ENCODE measurements at places on chromosomes 7 and 10. TPM values are rescaled to one million over a fixed set of nuclear protein-coding genes. Genes with fewer than 3 reads are reported as not detected.
A peak's percentile ranks its signal among the peaks of the same experiment; 100 is the strongest.

DNA sequence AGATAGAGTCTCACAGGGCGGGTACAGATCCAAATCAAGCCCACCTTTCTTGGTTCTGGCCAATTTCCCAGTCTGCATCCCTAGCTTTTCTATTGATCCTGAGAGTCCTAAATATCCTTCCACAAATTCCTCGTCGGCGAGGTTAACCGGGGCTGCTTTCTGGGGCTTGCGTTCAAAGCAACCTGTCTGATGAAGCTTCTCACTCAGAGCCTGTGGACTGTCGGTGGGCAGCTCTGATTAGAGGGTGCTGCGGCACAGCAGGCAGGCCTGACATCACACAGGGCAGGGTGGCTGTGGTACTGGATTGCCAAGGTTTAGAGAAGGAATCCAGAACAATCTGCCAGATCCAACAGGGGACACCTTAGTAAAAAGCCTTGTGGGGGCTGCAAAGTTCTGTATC lies 338.0 kb upstream of the ZMIZ1 start:
- DNase-seq: no peak

- DNase-seq: no peak
Observed at GRCh38 chr7:48742079-48742798, 182.1 kb upstream of the CDC14C start.

DNA sequence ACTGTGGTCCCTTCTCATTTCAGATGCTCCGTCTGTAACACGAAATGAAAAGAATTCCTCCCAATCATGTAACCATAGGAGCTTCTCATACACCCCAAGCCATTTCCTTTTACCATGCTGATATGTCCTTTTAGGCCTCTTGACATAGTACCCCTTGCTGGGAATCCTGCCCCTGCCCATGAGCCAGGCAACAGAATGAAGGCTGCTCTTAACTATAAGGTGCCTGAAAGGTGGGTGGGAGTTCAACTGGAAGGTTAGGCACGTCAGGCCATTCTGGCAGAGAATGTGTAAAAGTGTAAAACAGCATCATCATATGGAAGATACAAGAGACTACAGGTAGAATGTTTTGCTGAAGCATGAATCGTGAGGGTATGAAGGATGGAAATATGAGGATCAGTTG lies 22.5 kb downstream of the IL2RA start:
- no peak for DNase-seq

DNA sequence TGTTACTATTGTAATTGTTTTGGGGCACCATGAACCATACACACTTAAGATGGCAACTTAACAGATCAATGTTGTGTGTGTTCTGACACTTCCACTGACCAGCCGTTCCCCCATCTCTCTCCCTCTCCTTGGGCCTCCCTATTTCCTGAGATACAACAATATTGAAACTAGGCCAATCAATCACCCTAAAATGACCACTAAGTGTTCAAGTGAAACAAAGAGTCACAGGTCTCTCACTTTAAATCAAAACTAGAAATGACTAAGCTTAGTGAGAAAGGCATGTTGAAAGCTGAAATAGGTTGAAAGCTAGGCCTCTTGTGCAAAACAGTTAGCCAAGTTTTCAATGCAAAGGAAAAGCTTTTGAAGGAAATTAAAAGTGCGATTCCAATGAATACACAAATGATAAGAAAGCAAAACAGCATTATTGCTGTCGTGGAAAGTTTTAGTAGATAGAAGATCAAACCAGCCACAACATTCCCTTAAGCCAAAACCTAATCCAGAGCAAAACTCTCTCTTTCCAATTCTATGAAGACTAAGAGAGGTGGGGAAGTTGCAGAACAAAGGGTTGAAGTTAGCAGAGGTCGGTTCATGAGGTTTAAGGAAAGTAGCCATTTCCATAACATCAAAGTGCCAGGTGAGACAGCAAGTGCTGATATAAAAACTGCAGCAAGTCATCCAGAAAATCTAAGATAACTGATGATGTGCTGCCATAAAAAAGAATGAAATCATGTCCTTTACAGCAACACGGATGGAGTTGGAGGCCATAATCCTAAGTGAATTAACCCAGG lies 90.6 kb downstream of the MTPN start:
- no peak for DNase-seq

DNA sequence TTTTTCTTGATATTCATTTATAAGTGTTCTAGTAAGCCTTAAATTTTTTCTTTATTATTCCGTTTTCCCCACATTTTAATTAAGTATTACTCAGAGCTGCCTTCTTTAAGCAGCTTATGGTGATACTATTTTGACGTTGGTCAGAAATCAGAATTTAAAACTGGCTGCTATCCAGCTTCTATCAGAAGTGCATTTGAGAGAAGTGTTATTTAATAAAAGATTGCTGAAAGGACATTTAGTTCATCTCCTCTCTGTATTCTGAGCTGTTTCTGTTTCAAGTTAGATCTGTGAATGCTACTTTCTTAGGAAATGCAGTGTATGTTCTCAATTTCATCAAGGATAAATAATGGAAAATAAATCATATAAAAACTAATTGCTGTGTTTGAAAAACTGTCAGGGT lies 17.4 kb downstream of the KLHL7 start:
- DNase-seq: no peak

DNA sequence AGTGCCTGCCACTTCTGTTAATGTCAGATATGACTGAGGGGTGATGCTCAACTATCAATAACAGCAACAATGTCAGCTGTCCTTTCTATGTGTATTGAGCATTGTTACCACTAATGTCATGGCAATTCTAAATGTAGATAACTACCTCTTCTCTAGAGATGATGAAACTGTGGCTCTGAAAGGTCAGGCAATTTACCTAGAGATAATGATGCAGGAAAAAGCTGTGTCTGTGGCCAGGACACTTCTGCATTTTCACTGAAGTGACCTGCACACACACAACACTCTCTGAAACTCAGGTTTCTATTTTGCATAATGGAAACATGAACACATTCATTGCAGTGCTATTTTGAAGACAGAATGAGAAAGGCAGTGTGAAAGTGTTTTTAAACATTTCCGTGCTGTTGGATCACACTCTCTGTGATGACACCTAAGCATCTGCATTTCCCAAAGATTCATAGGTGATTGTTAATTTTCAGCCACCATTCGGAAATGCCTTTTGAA lies 148.2 kb downstream of the KCND2 start:
- DNase-seq: no peak

DNA sequence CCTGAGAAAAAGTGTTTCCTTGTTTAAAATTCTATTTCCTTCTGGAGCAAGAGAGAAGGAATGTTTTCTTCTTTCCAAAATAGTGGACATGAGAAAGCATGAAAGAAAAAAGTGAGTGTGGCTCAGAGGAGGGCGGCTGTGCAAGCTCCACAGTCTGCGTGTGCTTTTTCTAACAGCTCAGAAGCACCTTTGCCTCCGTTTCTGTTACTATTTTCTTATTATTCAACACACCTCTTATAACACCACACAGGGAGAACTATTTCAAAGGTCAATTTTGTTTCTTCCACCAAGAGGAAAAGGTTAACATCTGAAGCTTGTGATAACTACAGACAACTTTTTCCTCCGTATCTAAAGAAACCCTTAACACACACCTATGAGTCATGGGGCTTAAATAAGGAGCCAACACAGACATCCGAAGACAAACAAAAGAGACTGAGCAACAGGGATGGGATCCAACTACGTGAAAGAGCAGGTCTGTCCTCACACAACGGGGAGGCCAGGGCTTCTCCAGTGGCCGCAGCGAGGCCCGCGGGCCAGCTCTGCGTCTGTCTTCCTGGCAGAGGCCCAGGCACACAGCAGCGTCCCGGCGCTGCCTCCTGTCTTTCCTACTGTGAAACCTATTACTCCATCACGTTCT lies 36.2 kb upstream of the NCAPG2 start:
- DNase-seq: no peak

GRCh38 chr7:26071622-26072456 lies 80.2 kb upstream of the NFE2L3 start:
- no peak for DNase-seq

Gene HDAC9
- total RNA-seq: 13.5 TPM

Gene ASIC3
- total RNA-seq: 4.4 TPM

Gene BAMBI
- total RNA-seq: 19.4 TPM

Gene LRRC17
- total RNA-seq: 10.6 TPM

DNA sequence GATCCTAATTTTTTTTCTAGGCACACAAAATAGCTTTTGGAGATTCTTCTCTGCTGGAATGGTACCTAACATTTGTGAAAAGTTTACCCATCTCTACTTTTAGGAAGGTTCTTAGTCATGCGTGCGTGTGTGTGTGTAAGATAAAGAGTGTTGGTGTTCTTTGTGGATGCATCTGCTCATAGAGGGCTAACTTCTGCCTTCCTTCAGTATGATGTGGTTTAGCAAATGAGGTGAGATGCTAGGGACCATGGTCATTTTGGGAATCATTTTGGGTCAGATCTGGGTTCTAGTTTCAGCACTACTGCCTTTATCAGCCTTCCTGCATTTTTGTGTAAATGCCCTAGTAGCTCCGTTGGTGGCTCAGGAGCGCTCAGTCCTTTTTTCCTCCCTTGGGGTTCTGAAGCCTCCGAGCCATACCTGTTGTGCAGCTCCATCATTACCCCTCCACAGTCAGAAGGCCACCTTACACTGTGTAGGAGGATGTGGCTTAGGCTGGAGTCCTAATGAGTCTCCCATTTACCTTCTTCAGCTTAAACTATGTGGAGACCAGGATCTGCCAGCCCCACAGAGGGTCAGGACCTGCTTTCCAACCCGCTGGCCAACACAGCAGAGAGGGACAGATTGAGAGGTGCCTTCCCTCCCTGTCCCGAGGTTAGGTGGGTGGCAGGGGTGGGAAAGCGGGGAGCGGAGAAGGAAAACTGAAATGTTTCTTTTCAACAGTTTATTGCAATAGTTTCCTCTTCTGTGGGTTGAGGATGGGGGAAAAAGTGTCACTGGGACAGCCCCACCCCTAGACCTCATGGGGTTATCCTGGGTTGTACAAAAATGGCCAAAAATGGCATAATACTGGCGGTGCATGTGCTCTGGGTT lies 31.2 kb downstream of the TSPAN14 start:
- no peak for DNase-seq

- DNase-seq: no peak
Observed at GRCh38 chr7:44347546-44348114, 22.2 kb upstream of the CAMK2B start.

GRCh38 chr10:94451883-94452519 lies 49.7 kb downstream of the TBC1D12 start:
- DNase-seq: no peak

GRCh38 chr7:44060948-44061644 lies 4.3 kb downstream of the PGAM2 start:
- no peak for DNase-seq

GRCh38 chr10:76456197-76456596 lies 1024.8 kb downstream of the LRMDA start:
- no peak for DNase-seq

DNA sequence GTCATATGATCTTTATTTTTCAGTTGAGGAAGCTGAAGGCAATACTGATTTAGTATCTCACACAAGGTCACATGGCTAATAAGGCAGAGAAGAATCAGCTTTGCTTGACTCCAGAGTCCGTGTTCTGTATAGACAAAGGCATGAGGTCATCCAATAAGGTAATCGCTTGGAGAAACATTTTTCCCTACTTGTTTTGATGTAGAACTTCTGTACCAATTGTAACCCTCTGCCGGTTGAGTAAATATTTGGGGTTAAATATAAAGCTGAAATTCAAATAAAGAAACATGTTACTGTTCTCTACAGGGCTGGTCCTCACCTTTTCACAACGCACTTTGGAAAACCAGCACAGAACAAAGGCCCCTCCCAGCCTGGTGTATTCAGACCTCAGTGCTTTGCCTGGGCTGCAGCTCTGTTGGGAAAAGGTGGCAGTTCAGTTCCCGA lies 83.0 kb upstream of the INSYN2A start:
- DNase-seq: no peak

Gene DNAJC12
- total RNA-seq: 11.7 TPM

DNA sequence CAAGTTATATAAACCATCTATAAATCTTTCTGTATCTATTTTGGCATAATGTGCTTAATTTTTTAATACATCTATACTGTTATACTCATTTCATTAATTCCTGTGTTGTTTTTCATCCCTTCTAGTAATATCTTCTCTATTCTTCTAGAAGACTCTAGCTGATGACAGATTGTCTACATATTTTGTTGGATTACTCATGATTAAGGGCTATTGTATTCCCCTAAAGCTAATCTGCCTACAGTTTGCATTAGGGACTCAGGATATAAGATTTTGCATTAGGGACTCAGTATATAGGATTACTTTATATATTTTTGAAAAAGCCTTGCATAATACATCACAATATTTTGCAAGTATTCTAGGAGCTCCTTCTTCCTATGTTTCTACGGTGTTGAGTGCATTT lies 8.3 kb upstream of the SEMA3A start:
- no peak for DNase-seq

- no peak for DNase-seq
Observed at GRCh38 chr10:628386-629045, 61.0 kb downstream of the DIP2C start.

DNA sequence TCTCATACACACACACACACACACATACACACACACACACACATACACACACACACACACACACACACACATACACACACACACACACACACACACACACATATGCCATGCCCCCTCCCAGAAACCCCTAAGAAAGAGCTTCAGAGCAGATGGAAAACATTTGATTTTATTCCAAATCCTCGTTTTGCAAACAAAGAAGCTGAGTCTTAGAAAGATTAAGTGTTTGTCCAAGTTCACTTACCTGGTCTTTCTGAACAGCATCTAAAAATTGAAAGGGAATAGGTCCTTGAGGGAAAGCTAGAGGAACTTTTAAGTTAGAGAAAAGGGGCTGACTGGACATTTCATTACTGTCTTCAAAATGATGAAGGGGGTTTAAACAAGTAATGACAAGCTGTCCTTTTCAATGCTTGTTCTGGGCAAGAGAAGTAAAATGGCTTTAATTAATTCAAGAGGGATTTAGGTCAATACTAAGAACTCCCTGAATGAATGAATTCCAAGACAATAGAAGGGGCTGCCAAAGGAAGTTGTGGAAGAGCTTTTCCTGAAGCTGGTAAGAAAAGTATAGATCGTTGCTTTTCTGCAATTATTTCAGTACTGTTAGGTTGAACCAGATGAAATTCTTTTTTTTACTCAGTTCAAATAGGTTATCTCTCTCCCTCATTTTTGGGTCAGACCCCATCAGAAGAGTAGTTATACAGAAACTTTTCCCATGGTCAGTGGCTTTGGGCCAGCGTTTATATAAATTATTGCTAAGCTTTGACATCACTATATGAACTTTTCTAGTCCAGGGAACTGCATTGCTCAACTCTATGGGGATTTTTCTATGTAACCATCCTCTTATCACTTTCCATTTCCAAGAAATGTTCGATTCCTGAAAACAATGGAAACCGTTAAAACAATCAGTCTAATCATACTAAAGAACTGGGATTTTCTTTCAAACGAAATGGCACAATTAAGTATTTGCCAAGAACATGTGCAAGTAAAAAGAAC lies 261.4 kb downstream of the MTERF1 start:
- DNase-seq: no peak

- DNase-seq: no peak
Observed at GRCh38 chr10:129897871-129898626, 66.0 kb downstream of the EBF3 start.

GRCh38 chr10:132627666-132628531 lies 90.3 kb downstream of the INPP5A start:
- DNase-seq: peak; percentile 42

- no peak for DNase-seq
Observed at GRCh38 chr7:1811850-1812508, 141.9 kb downstream of the ELFN1 start.

All from mucosa of gallbladder (tissue), 1 donor.